HFFc6 (cell line): ENCODE measurements at places on chromosomes 5 and 9. TPM values are rescaled to one million over a fixed set of nuclear protein-coding genes. Genes with fewer than 3 reads are reported as not detected.

- peak; percentile 96 for DNase-seq
- peaks cover 8% of the 10 kb centered on the region for H3K36me3 ChIP-seq
- H3K27me3 ChIP-seq: no peaks in the 10 kb centered on the region; the same call in 1 of the 2 replicates
- peak overlapping the region; percentile 83 for H3K4me3 ChIP-seq
- H3K4me1 ChIP-seq: peaks cover 70% of the 10 kb centered on the region
- H3K27ac ChIP-seq: peak overlapping the region; percentile 98
These were observed 25.7 kb downstream of the DPYSL3 start for GRCh38 chr5:147483961-147484707.

Gene PCDHB3
- 0.27 to 0.34 TPM (median 0.27 TPM) in 3 replicates for total RNA-seq

DNA sequence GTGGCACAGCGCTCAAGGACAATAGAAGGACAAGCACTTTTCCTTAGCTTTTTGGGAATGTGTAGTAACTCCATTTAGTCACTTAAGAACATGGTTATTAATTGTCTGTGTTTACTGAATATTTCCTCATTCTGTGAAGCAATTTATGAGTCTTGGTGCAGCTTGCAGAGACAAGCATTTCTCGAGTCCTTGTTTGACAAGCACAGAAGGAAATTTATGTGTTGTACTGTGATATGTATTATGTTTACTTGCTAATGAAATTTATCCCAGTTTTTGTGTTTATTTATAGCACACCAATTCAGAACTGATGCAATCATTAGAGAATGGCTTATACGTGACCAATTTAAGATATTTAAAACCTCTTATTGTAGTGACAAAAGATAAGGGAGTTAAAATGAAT is 168.6 kb downstream of the PRELID2 start:
- no peak overlapping the region for H3K27ac ChIP-seq
- H3K36me3 ChIP-seq: no peaks in the 10 kb centered on the region
- H3K4me3 ChIP-seq: no peak overlapping the region
- 0 out of 2 replicates have a peak, but pooled peaks cover 2% of the 10 kb centered on the region for H3K27me3 ChIP-seq
- DNase-seq: no peak
- no peaks in the 10 kb centered on the region for H3K4me1 ChIP-seq

Gene IDNK
- 4.6 to 9.1 TPM (median 5.1 TPM) in 3 replicates for total RNA-seq

Gene PTGS1
- 30.5 to 109 TPM (median 36.0 TPM) in 3 replicates for total RNA-seq

DNA sequence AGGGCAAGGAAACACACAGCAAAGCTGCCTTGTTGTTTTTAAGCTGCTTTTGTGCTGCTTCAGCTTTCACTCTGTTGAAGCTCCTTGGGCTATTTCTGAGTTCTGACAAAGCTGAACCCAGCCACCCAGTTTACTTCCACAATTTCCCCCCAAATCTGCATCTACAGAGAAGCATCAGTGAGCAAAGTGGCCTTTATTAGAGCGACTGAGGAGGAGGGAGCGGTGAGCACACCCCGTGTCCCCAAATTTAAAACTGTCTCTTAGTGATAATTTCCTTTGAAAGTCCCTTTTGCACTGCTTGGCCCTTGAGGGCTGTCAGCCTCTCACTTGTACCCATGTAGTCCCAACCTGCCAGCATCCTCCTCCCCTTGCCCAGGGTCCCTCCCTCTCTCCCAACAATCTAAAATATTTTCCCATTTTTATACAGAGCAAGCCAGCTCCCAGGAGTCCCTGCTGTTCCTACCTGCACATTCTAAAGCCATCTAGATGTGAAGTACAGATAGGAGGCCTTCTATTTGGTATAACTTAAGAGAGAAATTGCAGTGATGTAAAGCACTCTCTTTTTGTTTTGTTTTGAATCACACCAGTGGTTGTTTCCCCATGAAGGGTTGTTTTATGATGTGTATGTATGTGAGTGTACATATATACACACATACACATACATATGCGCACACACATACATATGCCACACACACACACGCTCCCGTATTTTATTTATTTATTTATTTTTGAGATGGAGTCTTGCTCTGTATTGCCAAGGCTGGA is 313.5 kb downstream of the TLE4 start:
- no peaks in the 10 kb centered on the region for H3K36me3 ChIP-seq
- DNase-seq: no peak
- H3K4me3 ChIP-seq: no peak overlapping the region
- H3K4me1 ChIP-seq: no peaks in the 10 kb centered on the region

DNA sequence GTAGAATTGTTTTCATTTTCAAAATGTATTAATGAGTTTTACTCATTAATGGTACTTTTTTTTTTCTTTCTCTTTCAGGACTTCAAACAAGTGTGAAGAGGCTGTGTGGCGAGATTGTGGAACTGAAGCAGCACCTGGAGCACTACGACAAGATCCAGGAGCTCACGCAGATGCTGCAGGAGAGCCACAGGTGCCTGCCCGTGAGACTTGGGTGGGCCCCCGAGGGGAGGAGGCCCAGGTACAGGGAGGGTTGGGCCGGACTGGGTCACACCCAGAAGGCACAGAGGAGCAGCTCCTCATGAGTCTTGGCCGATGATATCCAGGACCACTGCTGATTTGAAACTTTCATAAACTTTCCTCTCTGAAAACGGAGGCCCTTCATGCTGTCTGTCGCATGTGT is 35.6 kb downstream of the CEP72 start:
- H3K27ac ChIP-seq: no peak overlapping the region
- no peak for DNase-seq
- peaks cover 3% of the 10 kb centered on the region; the same call in 1 of the 2 replicates for H3K27me3 ChIP-seq
- H3K4me3 ChIP-seq: no peak overlapping the region

DNA sequence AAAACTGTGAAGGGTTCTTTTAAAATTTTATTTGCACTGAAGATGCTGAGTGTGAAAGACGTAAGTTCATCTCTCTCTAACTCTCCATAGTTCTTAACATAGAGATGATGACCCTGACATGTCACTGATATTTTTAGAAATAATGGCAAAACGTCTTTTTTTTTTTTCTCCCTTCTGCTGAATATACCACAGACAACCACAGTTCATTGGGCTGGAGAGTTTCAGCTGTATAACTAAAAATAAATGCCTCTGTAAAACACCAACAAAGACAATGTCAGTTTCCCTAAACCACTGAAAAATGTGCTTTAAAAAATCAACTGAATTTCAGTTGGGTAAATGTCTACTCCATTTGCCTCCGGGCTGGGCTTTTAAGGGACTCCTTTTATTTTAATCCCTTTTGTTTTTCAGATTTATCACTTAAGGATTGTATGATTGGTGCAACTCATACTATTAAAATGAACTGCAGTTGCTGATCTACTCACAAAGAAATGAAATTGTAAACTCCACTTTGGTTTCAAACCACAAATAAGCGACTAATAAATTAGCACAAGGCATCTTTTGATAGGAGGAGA is 830.9 kb upstream of the WWC1 start:
- H3K4me1 ChIP-seq: no peaks in the 10 kb centered on the region
- H3K36me3 ChIP-seq: no peaks in the 10 kb centered on the region
- H3K27ac ChIP-seq: no peak overlapping the region
- DNase-seq: no peak
- H3K4me3 ChIP-seq: no peak overlapping the region; the same call in 1 of the 2 replicates
